PC-3 (cell line): ENCODE measurements at places on chromosomes 5 and 9. TPM values are rescaled to one million over a fixed set of nuclear protein-coding genes. Genes with fewer than 3 reads are reported as not detected.

DNA sequence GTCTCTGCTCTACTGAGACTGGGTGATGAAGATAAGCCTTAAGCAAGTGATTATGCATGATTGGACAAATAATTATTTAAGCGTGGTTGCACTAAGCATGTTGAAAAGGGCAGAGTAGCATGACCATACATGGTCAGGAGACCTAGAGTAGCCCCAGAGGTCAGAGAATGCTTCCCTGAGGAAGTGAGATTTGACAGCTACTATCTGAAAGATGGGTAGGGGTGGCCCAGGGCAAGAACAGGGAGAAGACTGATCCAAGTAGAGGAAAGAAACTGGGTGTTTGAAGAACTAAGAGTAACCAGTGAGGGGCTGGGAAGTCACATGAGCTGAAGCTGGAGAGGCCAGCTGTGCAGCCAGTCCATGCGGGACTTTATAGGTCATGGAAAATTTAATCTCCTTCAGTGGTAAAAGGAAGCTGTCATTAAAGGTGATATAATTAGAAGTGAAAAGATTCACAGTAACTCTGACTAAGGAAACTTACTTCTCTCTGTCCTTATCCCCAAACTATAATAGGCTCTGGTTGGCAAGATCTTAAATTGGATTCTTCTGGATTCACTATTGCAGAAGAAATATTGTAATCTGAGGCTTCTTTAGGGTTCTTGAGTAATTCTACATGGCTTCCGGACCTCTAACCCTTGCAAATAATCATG, 35.2 kb downstream of the YIPF5 start:
- H3K4me3 ChIP-seq: no peak overlapping the region
- no peaks in the 10 kb centered on the region for H3K27me3 ChIP-seq
- no peaks in the 10 kb centered on the region for H3K4me1 ChIP-seq
- H3K36me3 ChIP-seq: no peaks in the 10 kb centered on the region
- no peak overlapping the region for H3K27ac ChIP-seq

- H3K4me3 ChIP-seq: no peak overlapping the region
- H3K36me3 ChIP-seq: no peaks in the 10 kb centered on the region; the same call in 1 of the 2 replicates
- no peaks in the 10 kb centered on the region for H3K4me1 ChIP-seq
- no peaks in the 10 kb centered on the region for H3K27me3 ChIP-seq
- no peak overlapping the region for H3K27ac ChIP-seq
These were observed 74.9 kb downstream of the FANCC start for GRCh38 chr9:95242613-95243012.

DNA sequence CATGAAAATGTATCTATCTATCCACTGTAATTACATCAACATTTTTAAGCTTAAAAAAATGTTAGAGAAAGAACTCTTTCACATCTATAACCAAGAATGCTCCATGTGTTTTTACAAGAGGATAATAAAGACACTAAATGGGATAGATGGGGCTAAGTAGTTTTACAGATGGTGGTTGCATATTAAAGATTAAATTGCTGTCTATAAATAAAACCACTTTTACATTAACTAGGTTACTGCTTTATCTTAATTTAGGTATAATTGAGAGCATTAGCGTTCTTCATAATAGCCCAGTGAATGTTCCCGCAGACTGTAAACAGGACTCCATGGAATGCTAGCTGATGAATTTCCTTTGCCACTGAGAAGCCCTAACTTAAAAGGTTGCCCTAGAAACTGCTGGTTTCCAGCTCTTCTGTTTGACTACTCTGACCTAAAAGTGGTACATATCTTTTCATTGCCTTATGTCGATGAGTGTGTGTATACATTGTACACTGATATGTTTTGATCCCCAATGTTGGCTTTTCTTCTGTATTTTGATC, 117.9 kb downstream of the SGCD start:
- H3K36me3 ChIP-seq: no peaks in the 10 kb centered on the region
- DNase-seq: no peak
- no peak overlapping the region for H3K4me3 ChIP-seq
- no peaks in the 10 kb centered on the region for H3K27me3 ChIP-seq
- H3K27ac ChIP-seq: no peak overlapping the region
- H3K4me1 ChIP-seq: no peaks in the 10 kb centered on the region

GRCh38 chr5:94157704-94158539, 416.5 kb upstream of the POU5F2 start:
- no peak for DNase-seq
- no peak overlapping the region for H3K27ac ChIP-seq
- no peaks in the 10 kb centered on the region for H3K36me3 ChIP-seq
- H3K4me1 ChIP-seq: no peaks in the 10 kb centered on the region

Gene PKD2L2
- not detected in 2 replicates for total RNA-seq

Gene SLC6A3
- total RNA-seq: not detected in 2 replicates

Gene INSYN2B
- 1.1 and 1.5 TPM in 2 replicates for total RNA-seq

Gene CEMIP2
- 10.1 and 16.0 TPM in 2 replicates for total RNA-seq
